ENCODE measurements at places on chromosomes 1 and 21.

- no peak for DNase-seq
These were observed 167.7 kb downstream of the TOMM20 start for GRCh38 chr1:234960722-234961455.

DNA sequence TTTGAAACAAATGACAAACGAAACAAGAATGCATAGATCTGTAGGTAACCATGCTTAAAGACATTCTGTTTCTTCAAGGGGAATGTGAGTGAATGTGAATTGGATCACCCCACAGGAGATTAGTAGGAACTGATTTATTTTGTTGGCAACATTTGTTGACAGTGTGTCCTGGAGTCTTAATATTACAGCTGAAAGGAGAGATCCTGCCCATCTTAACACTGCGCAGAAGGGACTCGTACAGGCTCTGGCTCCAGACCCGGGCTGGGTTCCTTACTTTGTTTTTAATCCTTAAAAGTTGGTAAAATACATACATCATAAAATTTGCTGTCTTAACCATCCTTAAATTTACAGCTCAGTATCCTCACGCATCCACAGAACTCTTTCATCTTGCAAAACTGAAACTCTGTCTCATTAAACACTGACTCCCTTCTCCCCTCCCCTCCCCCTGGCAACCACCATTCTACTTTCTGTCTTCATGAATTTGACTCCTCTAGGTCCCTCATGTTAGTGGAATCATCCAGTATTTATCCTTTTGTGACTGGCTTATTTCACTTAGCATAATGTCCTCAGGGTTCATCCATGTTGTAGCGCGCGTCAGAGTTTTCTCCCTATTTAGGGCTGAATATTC, 74.1 kb downstream of the GALNT2 start:
- no peak for DNase-seq

DNA sequence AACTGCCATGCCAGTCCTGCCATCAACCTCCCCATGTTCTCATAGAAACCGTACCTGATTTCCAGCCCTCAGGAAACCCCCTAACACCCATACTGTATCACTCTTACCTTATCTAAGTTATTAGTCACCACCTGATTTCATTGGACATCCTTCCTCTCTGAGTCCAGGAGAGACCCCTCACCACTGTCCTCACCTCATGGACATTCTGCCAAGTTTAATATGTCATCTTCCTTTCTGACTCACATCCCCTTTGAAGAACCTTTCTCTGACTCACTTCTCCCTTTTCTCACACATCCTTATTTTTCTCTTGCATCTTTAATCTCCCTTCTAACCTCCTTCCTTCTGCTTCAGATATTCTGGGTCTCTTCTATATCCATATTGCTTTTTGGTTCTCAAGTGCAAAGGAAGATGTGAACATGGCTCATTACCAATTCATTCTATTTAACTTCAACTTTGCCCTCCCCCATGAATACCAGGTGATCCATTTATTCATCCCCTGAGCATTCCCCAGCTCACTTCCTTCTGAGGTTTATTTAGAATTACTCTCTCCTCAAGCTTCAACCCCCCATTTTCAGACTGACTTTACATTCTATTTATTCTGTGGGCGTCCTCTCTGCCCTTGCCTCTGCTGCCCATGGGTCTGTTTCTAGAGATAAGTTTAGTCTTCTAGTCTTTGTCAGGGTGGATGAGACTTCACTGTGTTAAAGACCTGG, 206.8 kb upstream of the ESRRG start:
- DNase-seq: no peak

DNA sequence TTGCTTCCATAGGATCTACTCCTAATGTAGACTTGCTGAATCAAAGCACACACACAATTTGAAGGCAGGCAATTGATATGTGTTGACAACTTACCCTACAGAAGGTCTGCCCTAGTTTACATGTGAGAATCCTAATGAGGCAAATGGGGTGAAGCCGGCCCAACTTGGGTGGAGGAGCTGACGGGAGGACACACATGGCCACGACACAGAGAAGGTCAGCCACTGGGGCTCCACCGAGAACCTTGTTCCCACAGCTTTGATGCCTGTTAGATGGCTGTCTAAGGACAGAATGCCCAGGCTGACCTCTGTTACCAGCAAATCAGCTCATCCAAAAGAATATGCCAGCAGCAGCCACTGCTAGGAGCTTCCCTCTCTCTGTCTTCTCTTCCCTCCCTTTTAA, 1.5 kb upstream of the PLA2G2D start:
- no peak for DNase-seq

DNA sequence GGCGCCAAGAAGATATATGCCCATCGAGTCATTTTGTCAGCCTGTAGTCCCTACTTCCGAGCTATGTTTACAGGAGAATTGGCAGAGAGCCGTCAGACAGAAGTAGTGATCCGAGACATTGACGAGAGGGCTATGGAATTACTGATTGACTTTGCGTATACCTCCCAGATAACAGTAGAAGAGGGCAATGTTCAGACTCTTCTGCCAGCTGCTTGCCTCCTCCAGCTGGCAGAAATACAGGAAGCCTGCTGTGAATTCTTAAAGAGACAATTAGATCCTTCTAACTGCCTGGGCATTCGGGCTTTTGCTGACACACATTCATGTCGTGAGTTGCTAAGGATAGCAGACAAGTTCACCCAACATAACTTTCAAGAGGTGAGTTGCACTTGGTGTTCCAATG, 19.1 kb downstream of the KLHL20 start:
- no peak for DNase-seq

GRCh38 chr1:25484096-25484495, 53.4 kb downstream of the MACO1 start:
- DNase-seq: no peak

Measured in NCI-H187 (cell line).